ENCODE measurements at places on chromosomes 7 and 10. TPM values are rescaled to one million over a fixed set of nuclear protein-coding genes. Genes with fewer than 3 reads are reported as not detected.

Gene GIGYF1
- total RNA-seq, result 9.8 TPM

Gene ABCB1
- 2.0 TPM for total RNA-seq

Gene ASZ1
- total RNA-seq, result not detected

Gene PSD
- 4.2 TPM for total RNA-seq

Gene EVX1
- total RNA-seq, result not detected

Gene NME8
- not detected for total RNA-seq

All from regular cardiac myocyte (primary cell).